ENCODE measurements at places on chromosomes 5 and 9. TPM values are rescaled to one million over a fixed set of nuclear protein-coding genes. Genes with fewer than 3 reads are reported as not detected.

DNA sequence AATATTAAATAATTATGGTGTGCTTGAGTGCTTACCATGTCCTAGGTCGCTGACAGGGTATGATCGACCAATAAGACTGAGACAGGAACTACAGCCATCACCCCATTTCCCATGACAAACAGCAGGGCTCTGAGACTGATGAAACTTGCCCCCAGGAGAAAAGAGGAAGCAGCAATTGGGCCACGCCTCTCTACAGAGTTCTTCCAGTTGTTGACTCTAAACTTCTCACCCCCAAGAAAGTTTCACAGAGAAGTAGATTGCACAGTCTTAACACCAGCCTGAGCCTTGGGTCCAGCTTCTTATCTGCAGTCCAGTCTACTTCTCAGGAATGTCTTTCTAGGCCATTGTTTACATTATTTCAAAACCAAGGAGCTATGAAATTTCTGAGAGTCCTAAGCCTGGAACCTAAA lies 182.2 kb upstream of the ANKRD55 start:
- DNase-seq = no peak

DNA sequence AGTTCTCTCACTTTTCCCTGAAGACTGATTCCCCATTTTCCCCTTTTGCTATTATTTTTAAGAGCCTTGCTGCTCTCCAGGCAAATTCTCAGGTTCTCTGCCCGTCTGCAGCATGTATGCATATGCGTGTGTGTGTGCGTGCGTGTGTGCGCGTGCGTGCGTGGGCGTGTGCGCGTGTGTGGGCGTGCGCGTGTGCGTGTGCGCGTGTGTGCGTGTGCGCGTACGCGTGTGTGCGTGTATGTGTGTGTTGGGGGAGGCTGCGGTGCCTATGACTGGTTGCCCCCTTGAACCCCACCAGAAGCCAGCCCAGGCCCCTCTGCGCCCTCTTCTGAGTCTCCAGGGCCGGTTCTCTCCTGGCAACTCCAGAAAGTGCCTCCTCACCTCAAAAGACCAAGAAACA lies 987 bp upstream of the FOXI1 start:
- DNase-seq = no peak

DNA sequence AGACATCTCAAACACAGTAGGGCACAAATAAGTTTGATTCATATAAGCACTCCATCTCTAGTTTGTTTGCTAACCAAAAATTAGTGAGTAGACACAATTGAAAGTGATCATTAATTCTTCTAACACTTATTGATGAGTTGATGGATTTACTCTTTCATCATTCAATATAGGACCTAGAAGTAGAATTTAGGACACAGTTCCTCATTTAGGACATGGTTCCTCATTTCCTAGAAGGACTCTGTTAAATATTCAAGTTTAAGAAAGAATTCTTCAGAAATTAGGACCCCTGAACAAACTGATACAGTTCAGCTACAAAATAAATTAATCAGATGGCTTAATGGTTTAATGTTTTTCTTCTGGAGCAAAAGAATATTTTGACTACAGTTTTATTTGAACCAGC lies 143.5 kb upstream of the PRR16 start:
- no peak for DNase-seq

The TAF11L5 gene
- not detected for total RNA-seq

The GGTA1 gene
- 1.2 TPM for total RNA-seq

The MAMDC4 gene
- 6.1 TPM for total RNA-seq

DNA sequence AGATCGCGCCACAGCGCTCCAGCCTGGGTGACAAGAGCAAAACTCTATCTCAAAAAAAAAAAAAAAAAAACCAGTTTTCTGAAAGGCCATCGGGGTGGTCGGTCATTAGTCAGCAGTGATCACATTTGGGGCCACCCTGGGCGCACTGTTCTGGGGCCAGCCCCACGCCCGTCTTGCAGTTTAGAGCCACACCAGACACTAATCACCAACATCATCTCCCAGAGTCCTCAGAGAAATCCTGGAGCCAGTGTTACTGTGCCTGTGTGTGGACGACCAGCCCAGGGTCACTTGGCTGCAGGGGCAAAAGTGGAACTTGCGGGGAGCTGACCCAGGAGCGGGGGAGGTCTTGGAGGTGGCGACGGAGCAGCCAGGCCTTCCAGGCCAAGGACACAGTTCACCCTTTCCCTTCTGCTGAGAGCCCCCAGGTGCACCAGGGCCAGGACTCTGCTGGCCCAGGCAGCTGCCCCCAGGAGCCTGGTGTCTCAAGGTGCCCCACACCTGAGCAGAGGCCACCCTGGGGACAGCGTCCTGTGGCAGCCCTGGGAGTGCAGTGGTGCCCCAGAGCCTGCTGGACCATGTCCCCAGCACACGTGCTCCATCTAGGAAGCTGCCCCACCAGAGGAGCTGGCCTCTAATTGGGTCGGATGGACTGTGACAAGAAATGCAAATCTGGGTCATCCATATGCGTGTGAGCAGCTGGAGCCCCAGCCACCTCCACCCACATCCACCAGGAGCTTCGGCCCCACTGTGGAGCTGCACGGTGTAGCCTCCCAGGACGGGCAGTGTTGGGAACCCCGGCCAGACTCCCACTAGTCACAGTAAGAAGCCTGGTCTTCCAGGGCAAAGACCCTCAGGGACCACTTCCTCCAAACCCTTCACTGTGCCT lies 51.1 kb downstream of the NEK6 start:
- DNase-seq = no peak

DNA sequence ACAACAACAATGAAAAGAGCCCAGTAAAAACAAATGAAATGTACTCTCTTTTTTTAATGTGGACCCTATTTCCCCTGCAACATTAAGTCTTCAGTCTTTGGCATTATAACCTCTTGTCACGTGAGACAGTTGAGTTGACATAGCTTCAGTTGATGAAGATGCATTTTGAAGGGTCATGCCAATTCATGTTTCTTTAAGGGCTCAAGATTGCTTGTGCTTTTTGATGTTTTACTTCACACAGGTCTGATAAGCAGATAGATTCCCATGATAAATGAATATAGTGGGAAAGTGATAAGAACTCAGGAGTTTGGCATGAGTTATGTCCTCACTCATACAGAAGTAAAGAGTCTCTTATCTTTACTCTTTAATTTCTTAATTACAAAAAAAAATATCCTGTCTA lies 229.4 kb downstream of the SNCAIP start:
- no peak for DNase-seq

The SSNA1 gene
- 44.1 TPM for total RNA-seq

DNA sequence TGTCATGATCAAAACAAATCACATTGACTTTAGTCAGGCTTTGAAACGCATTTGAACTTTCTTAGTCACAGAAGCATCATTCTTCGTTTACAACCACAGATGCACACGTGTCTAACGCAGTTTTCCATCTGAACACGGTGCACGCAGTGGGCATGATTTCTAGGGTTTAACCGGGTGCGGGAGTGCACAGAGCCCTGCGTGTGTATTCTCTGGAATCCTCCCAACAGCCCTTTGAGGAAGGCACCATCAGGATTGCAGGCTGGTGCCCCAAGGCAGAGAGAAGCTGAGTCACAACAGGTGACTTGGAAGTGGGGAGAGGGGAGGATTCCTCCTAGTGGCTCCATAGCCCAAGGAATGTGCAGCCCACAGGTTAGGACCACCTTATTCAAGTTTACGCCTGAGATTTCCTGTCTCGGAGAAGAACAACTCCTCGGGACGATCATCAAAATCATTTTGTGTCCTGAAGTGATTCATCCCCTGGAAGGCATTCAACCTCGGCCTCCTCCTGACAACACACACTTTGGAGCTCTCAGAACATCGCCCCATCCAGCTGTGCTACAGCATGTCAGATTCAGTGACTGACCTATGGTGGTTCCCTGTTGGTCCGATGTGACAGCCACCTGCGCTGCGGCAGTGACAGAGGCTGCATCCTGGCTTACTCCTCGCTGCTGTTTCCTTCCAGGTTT lies 13.1 kb downstream of the ROPN1L start:
- DNase-seq = no peak

DNA sequence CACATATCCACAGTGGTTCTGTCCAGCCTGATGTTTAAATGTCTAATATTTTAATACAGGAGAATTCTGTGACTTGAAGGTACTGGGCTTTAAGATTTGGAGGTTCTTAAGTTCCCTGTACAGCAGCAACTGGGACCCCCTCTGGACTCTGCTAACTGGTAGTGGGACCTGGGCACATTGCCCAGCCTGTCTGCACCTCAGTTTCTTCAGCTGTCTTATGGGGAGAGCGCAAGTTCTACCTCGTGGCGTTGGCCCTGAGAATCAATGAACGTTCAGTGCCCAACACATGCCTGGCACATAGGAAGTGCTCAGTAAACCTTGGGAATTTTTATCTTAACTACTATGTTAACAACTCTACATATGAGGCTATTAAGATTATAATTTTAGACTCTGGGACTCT lies 1.4 kb downstream of the SLC2A6 start:
- DNase-seq = no peak

DNA sequence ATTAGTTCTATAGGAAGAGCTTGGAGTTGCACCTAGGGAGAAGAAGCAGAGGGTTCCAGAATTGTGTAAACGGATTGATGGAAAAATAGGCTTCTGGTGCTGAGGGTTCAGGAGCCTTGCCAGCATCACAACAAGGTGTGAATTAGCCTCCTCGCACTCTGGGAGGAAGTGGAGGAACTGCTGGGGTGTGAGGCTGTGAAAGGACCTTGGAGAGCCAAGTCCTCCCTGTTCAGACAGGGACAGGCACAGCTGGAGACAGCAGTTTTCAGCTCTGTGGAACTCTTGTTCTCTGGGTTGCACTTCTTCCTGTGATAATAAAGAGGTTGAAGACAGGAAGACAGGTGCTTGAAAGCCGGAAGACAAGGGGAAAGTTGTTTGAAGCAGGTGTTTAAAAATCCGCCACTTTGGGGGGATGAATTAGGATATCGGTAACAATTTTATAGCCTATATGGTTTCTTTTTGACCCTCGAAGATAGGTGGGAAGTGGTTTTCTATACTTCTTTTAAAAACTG lies 22.6 kb downstream of the DAPK1 start:
- DNase-seq = no peak

The LCN9 gene
- total RNA-seq = not detected

GRCh38 chr9:74500584-74500924 lies 3.4 kb downstream of the RORB start:
- DNase-seq = no peak

The CXCL14 gene
- total RNA-seq = not detected

The FBXW11 gene
- total RNA-seq = 33.6 TPM

GRCh38 chr9:76321195-76321828 lies 72.9 kb downstream of the RFK start:
- no peak for DNase-seq

The C9orf43 gene
- 0.41 TPM for total RNA-seq

DNA sequence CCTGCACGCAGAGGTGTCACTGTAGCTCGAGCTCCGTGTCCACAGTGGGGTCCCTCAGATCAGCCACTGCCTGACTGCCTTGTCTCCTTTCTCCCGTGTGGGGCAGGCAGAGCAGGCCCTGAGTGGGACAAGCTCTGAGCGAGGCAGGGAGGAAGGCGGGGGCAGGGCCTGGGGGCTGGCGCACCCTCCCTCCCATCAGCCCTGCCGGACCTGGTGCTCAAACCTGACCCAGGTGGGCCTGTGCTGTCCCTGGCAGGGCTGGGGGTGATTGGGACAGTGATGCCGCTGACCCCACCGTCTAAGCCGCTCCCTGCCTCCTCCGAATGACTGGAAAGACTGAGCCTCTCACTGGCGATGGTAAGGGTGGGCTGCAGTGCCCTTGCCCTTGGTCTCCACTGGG lies 60.9 kb downstream of the KCNT1 start:
- DNase-seq = no peak

The IFNB1 gene
- not detected for total RNA-seq

GRCh38 chr5:124210111-124210910 lies 536.1 kb downstream of the ZNF608 start:
- no peak for DNase-seq

The ATP6V1G1 gene
- total RNA-seq = 133 TPM

- DNase-seq = no peak
Measured at GRCh38 chr5:2741956-2742355, 9.5 kb downstream of the IRX2 start.

DNA sequence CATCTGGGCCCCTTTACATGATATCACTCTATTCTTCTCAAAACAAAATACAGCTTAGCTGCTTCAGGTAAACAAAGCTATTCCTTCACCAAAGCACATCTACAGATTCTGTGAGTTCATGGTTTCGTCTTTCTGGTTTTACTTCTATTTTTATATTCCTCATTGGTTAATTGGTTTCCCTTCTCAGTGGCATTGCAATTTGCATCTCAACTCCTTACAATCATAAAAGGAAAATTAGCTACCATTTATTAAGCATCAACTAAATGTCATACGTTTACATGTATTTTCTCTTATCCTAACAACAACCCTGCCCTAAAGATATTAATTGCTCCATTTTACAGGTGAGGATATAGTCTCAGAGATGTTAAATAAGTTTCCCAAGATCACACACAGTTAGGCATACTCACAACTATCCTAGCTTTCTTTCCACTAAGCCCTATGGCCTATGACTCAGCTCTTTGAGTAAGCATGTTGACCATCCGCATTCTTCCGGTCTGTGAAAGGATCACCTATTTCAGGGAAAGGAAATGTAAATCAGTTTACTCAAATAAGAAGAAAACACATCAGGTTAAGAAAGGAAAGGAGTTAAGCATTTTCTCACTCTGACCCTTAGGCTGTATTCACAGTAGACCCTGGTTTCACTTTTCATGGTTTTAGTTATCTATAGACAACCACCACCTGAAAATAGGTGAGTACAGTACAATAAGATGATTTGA lies 146.1 kb downstream of the CAAP1 start:
- DNase-seq = no peak

The WDR38 gene
- total RNA-seq = not detected

DNA sequence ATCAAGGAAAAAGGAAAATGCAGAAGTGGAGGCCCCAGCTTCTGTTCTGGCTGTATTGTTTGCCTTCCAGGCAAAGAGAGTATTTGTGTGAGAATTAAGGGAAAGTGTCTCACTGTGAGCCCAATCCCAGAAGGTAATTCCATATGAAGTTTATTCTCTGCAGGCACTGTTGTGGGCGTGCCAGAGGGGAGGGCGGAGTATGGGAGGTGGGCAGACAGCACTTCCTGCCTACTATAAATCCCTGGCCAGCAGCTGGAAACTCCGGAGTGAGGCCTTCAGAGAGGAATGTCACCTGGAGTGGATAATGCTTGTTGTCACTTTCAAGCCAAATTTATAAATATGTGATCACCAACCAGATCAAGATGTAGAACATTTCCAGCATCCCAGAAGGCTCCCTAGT lies 209.5 kb downstream of the ARHGAP26 start:
- no peak for DNase-seq

The REEP2 gene
- 0.94 TPM for total RNA-seq

The PCDHB11 gene
- not detected for total RNA-seq

The CAMK4 gene
- 108 TPM for total RNA-seq

- no peak for DNase-seq
Measured at GRCh38 chr5:160672521-160672920, 179.5 kb downstream of the ATP10B start.
